T47D (cell line): ENCODE measurements at places on chromosomes 3 and 15.

- DNase-seq: peak; percentile 75
Measured at GRCh38 chr15:82047453-82048400, 1.9 kb upstream of the MEX3B start.

DNA sequence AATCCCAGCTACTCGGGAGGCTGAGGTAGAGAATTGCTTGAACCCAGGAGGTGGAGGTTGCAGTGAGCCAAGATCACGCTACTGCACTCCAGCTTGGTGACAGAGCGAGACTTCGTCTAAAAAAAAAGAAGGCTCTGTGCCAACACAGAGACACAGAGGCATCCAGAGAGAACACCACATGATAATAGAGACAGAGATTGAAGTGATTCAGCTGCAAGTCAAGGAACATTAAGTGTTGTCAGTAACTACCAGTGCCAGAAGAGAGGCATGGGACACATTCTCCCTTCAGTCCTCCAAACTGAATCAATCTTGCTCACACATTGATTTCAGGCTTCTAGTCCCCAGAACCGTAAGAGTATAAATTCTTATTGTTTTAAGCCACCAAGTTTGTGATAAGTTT, 97.5 kb downstream of the GOLIM4 start:
- DNase-seq: no peak

GRCh38 chr3:29513236-29513635, 232.4 kb downstream of the RBMS3 start:
- DNase-seq: no peak

DNA sequence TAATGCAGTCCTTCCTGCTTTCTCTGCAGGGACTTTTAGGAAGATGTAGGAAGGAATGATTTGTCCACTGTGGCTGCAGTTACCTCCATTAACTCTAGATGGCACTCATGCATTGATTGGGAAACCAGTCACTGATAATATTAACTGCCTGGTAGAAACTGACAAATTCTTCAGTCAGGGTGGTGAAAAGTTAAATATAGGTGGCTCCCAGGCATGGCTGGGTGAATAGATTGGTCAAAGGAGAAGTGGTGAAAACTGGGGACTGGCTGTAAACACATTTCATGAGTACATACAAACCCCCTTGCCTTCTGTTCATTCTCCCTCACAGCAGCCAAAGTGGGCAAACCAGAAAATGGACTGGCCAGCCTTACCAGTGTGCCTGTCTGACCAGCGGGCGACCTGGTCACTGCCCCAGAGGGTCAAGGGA, 333.4 kb downstream of the THSD4 start:
- no peak for DNase-seq

- DNase-seq: no peak
Measured at GRCh38 chr3:176505878-176506621, 691.2 kb downstream of the TBL1XR1 start.

DNA sequence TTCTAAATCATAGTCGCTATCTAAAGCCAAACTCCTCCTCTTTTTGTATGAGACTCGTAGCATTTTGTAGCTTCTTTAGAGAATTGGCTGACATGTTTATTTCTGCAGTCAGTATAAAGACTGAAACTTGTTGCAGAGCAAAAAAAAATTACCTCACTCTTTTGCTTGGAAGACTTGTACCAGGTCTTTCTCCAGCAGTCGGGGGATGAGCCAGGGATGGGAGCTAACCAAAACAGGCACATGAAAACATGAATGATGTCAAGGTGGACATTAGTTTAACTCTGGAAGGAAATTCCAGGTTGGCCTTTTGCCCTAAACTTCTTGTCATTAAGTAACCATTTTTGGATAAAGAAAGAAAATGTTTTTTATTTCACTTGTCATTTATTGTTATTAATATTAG, 47.0 kb upstream of the SCAANT1 start:
- no peak for DNase-seq

GRCh38 chr15:80060356-80061006, 1.0 kb downstream of the ZFAND6 start:
- DNase-seq: no peak

GRCh38 chr3:22244761-22245521, 493.9 kb upstream of the ZNF385D start:
- no peak for DNase-seq

DNA sequence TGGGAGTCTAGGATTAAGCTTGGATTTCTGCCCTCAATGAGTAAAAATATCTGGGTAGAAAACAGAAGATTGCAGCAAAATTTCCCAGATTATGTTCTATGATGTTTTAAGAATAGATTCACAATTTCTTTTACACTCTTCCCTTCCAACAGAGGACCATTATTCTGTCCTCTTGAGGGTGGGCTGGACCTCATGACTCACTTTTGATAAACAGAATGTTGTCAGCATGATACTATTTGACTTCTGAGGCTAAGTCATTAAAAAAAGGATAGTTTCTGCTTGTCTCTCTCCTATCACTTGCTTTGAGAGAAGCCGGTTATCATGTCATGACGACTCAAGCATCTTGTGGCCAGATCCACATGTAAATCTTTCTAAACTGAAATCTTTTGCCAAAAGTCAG, 396.2 kb upstream of the CDIN1 start:
- no peak for DNase-seq

DNA sequence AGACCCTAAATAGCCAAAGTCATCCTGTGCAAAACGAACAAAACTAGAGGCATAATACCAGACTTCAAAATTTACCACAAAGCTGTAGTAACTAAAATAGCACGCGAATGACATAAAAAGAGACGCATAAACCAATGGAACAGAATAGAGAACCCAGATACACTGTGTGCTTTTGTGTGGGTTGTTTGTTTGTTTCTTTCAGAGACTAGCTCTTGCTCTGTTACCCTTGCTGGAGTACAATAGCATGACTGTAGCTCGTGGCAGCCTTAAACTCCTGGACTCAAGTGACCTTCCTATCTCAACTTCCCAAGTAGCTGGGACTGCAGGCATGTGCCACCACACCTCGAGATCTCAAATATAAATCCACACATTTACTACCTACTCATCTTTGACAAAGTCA, 1314.6 kb upstream of the GBE1 start:
- DNase-seq: no peak

DNA sequence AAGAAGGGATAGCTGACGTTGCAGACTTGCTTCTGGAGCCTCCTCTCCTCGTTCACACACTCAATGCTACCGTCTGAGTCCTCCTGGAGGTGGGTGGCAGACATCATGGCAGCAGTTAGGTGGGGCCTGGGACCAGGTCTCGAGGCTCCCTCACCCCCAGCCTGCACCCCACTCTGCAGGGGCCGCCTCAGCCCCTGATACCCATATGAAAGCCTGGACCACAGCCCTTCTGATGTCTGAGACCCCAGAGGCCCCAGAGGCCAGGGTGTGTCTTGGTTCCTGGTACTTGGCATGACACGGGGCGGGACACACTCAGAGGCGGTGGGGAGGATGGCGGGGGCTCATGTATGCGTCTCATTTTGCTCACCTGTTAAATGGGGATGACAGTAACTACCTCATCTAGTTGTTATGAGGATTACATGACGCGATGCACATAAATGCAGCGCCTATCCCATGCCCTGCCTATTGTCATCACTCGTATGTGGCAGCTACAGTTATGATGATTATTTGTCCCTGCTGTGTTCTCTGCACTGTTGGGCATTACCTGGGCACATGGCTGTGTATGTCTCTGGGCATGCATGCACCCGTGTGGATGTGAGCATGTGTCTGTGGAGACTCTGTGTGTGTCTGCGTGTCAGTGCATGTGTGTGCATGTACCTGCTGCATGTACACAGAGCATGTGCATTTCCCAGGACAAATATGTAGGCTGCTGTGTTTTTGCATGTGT, 39.9 kb downstream of the FEM1B start:
- no peak for DNase-seq

DNA sequence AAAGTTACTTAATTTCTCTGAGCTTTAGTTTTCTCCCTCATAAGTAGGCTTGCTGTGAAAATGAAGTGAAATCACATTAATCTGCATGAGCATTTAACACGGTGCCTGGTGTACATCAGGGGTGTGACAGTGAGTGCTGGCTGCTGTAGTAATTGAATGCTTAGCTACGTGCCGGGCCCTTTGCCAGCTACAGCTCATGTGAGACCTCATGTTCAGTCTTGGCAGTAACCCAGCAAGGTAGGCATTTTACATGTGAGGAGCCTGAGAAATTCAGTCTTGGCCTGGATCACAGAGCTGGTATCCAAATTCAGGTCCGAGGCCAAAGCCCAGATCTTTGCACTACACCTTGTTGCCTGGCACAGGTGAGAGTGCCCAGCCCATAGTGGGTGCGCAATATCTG, 9.1 kb downstream of the GHRL start:
- DNase-seq: no peak

DNA sequence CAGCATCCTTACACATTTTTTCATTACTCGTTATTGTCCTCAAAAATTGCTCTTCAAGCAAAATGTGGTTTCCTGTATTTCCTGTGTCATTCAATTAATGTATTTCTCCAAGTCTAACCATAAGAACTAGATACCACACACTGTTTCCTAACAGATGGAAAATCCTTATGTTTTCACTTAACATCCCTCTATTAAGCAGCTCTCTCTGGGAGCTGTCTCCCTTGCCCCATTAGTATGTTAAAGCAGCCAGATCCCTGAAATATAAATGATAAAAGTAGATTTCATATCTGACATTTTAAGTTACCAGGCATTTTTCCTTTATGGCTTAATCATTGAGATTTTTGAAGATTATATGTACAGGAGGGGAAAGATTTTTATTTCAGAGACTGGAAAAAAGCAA, 15.9 kb downstream of the PFN2 start:
- no peak for DNase-seq

DNA sequence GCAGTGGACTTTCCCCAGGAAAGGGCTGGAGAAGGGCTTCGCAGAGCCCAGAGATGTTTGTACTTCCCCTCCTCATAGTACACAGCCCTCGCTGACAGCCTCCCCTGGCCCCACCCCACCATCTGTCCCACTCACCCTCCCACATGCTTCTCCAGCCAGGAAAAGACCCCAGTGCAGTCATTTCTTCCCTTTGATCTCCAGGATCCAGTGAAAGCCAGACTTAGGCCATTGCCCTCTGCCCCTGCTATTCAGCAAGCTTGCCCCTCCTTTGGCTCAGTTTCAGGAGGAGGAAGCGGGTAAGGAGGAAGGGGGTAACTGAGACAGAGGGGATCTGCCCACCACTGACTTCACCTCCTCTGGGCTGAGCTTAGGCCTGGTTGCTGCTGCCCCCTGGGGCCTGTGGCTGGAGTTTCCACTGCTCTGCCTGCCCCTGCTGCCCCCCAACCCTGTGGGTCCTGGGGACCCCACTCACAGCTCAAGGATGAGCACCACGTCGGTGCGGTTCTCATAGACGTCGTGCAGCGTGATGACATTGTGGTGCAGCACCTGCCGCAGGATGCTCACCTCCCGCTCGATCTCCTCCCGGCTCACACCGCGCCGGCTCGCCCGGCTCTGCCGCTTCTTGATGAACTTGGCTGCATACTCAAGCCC, 63.1 kb downstream of the DAPK2 start:
- no peak for DNase-seq

DNA sequence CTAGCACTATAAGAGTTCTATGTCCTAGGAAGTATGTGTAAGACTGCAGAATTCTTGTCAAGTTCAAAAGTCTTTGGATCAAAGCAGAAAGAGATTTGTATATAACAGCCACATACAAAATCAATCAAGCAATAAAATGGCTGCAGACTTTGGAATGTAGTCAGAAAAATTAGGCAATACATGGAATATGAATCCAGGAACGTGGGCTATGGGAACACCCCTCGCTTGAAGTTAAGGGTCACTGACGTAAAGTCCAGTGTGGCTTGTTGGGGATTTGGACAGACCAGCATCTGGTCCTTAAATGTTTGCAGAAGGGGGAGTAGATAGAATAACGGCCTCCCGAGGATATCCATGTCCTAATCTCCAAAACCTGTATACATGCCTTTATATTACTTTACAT, 178.6 kb downstream of the ADAMTS9 start:
- no peak for DNase-seq
